ENCODE measurements at places on chromosomes 4 and X.

DNA sequence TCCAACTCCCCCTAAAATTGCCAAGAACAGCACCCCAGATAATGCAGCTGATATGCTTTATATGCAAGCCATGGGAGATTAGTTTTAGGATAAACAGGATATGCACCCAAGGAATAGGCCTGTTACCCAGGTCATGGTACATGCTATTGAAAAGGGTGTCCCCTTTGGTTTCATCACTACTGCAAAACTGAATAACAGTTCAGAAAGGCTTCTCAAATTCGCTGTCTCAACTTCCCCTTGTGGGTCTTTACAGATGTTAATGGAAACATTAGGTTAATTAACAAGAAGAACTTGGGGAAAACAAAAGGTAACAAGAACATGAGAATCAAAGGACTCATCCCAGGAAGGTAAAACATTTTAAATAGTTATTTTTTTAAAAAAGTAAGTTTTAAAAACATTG is 318.7 kb downstream of the PRR32 start:
- no peak for DNase-seq

DNA sequence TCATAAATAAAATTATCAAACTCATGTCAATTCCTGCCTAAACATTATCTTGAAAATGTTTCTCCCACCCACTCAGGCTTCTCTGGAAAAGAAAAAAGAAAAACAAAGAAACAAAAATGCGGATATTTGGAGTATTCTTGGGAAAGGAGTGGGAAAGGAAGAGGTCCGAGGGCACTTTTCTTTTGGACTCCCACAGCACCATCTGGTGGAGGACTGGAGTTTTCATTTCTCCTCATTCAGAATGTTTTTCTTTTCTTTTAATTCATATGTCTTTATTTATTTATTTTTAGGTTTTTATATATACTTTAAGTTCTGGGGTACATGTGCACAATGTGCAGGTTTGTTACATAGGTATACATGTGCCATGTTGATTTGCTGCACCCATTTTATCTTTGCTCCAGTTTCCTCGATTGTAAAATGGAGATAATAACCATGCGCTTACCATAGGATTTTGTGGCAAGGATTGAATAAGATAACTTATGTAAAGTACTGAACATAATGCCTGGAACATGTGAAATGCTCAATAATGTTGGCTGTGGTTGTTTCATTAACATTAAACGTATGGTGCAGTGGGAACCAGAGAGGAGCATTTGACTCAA is 8.0 kb upstream of the KCNE5 start:
- DNase-seq: no peak

DNA sequence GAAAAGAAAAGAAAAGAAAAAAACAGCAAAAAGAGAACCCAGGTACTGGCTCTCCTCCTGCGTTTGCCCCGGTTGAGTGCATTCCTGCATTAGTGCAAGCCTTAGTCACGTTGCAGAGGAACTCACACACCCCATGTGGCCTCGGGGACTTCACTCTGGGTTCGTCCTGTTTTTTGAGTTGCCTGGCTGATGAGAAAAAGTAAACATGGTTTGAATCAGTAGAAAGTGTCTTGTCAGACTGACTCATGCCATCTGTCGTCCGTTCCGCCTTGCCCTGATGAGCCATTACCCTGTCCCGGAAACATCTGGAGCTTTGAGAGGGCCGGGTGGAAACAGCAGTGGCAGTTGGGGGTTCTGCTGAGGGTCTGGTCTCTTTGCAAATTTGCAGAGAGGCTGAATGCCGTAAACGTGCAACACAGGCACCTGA is 16.3 kb downstream of the CD99 start:
- peak; percentile 43 for DNase-seq

GRCh38 chr4:6372649-6373525 is 99.5 kb downstream of the PPP2R2C start:
- DNase-seq: no peak

GRCh38 chr4:85005865-85006377 is 39.4 kb upstream of the WDFY3 start:
- DNase-seq: no peak

DNA sequence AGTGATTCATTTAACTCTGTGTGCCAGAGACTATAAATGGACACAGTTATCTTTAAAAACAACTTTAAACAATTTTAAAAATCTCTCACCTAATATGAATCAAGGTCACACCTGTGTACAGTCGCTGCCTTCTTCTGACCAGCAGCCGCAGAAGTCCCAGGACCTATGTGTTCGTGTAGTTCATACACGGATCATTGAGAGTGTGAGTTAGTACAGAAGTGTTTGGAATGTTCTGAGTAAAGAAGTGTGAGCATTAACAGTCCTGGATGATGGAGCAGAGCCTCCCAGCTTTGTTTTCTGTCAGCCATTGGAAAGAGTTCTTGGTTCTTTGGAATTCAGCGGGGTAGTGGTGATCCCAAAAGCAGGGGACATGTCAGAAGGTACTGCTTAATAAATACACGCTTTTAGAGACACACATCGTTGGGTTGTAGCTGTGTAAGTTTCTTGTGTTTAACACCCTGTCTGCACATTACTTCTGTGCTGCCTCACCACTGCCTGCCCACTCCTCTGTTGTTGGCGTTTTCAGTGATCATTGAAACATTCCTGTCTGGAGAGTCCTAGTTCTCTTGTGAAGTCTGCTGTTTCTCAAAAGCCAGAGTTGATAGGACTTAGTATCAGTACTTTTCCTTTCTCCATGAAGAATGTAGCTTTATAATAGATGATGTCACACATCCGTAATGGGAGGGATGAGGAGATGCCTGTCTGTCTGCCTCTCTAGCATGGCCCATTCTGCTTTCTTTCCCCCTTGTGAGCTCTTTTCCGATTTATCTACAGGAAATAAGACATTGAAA is 90.6 kb downstream of the PTTG2 start:
- DNase-seq: no peak

- no peak for DNase-seq
These were observed 160.1 kb upstream of the NDST3 start for GRCh38 chr4:117874216-117874615.

DNA sequence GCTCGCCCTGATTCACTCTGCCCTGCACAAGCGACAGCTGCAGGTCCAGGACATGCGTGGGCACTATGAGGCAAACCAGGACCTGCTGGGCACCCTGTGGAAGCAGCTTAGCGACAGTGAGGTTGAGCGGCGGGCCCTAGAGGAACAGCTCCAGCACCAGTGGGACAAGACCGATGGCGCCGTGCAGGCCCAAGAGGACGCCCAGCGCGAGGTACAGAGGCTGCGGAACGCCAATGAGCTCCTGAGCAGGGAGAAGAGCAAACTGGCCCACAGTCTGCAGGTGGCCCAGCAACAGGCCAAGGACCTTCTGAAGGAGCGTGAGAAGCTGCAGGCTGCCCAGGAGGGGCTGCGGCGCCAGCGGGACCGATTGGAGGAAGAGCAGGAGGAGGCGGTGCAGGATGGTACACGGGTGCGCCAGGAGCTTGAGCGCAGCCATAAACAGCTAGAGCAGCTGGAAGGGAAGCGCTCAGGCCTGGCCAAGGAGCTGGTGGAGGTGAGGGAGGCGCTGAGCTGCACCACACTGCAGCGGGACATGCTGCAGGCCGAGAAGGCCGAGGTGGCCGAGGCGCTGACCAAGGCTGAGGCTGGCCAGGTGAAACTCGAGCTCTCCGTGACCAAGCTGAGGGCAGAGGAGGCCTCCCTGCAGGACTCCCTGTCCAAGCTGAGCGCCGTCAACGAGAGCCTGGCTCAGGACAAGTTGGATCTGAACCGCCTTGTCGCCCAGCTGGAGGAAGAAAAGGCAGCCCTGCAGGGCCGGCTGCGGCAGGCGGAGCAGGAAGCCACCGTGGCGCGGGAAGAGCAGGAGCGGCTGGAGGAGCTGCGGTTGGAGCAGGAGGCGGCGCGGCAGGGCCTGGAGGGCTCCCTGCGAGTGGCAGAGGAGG is 12.8 kb downstream of the SMIM10L2A start:
- no peak for DNase-seq

DNA sequence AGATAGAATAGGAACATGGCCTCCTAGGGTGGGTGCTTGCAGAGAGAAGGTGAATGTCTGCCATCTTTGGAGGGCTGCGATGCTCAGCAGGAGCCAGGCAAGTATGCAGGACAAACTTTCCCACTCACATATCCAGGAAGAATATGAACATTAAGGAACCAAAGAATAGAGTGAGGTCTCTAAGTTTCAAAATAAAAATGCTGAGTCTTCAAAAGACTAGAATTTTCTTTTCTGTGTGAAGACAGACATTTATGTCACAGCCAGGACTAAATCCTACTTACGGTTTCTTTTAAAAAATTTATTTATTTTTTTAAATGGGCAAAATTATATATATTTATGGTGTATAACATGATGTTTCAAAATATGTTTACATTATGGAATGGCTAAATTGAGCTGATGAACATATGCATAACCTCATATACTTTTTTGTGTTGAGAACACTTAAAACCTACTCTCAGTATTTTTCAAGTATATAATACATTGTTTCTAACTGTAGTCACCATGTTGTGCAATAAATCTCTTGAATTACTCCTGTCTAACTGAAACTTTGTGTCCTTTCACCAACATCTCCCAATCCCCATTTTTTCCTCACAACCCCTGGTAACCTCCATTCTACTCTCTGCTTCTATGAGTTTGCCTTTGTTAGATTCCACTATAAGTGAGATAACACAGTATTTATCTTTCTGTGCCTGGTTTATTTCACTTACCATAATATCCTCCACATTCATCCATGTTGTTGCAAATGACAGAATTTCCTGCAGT is 177.8 kb upstream of the HAND2 start:
- no peak for DNase-seq

- DNase-seq: no peak
These were observed 5.3 kb downstream of the MTM1 start for GRCh38 chrX:150573702-150574101.

DNA sequence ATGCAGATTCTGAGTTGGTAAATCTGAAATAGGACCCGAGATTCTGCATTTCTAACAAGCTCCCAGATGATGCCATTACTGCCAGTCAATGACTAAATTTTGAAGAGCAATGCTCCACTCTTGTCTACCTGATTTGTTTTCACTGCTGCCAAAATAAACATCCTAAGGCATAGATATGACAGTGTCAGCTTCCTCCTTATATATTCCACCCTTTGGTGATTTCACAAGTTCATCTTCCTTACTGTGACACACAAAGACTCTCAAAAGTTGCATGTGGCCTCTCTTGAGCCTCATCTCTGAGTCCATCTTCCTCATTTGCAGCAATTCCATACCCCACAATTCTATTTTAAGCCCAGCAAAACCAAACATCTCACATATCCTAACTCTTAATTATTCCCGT is 110.9 kb downstream of the FBXW7 start:
- DNase-seq: no peak

DNA sequence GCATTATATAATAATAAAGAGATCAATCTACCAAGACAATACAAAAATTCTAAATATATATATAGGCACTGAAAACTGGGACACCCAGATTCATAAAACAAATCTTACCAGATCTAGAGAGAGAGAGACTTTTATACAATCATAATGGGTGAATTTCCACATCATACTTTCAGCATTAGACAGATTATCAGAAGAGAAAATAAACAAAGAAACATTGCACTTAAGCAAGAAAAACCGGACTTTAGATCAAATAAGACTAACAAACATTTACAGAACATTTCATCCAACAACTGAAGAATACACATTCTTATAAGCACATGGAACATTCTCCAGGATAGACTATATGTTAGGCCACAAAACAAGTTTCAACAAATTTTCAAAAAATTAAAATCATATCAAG is 245.1 kb downstream of the INPP4B start:
- DNase-seq: no peak

GRCh38 chr4:132767901-132768300 is 381.2 kb upstream of the PCDH10 start:
- DNase-seq: no peak

DNA sequence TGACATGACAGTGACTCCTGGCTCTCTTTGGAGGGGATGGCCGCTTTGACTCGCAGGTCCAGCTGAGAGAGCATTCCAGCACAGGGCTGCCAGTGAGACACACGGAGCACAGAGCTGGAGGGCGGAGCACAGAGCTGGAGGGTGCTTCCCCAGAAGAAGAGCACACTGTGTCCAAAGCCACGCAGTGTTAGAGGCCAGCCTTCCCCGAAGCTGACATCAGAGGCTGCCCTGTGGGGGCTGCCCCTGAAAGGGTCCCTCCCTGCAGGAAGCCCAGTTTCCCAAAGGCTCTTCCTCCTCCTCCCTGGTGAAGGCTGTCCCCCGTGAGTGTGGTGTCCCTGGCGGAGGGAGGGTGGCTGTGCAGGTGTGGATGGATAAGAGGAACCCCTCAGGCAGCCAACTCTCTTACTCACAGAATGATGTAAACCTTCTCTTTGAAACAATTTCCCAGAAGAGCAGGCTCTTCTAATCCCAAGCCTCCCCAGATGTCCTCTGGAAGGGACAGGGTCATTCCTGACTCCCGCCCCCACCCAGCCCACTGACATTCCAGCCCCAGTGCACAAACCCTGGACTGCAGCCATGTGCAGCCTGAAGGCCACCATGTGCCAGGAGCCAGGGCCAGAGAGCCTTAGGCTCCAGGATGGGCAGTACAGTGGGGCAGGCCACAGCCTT is 53.4 kb downstream of the PSAPL1 start:
- DNase-seq: no peak

GRCh38 chrX:42664680-42665079 is 113.3 kb downstream of the PPP1R2C start:
- DNase-seq: no peak

DNA sequence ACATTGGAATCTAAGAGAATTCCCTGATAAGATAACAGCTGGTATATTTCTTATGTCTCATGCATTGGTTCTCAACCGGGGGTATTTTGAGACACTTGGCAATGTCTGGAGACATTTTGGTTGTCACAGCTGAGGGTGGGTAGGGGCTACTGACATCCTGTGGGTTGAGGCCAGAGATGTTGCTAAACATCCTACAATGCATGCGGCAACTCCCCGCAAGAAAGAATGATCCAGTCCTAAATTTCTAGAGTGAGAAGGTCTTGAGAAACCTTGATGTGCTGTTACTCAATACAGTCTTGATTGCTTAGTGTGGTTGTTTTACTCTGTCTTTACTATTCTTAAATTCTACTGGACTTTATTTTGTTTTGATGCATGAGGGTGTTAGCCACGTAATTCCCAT is 287.2 kb downstream of the FRMPD4 start:
- no peak for DNase-seq

GRCh38 chr4:140019619-140020347 is 134.2 kb downstream of the MAML3 start:
- no peak for DNase-seq

GRCh38 chrX:78455901-78456300 is 128.5 kb upstream of the CYSLTR1 start:
- DNase-seq: no peak

DNA sequence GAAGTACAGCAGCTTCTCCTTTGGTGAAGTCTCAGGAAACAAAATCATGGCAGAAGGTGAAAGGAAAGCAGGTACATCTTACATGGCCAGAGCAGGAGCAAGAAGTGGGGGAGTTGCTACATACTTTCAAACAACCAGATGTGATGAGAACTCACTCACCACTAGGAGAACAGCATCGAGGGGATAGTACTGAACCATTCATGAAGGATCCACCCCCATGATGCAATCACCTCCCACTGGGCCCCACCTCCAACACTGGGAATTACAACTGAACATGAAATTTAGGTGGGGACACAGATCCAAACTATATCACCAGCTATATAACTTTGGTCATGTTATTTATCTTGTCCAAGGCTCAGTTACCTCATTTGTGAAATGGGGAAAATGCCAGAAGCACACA is 159.4 kb downstream of the OPHN1 start:
- DNase-seq: no peak

GRCh38 chrX:138001226-138001625 is 435.3 kb downstream of the ZIC3 start:
- no peak for DNase-seq

Data from activated effector memory CD4-positive, alpha-beta T cell treated with Interleukin-2 at 50 U/mL for 16 hours (primary cell).